NCI-H524 treated with DMSO at 0.1 percent for 48 hours (cell line): ENCODE measurements at places on chromosomes 4 and X.

GRCh38 chr4:15244354-15244753 lies 183.5 kb upstream of the C1QTNF7 start:
- DNase-seq, result no peak

DNA sequence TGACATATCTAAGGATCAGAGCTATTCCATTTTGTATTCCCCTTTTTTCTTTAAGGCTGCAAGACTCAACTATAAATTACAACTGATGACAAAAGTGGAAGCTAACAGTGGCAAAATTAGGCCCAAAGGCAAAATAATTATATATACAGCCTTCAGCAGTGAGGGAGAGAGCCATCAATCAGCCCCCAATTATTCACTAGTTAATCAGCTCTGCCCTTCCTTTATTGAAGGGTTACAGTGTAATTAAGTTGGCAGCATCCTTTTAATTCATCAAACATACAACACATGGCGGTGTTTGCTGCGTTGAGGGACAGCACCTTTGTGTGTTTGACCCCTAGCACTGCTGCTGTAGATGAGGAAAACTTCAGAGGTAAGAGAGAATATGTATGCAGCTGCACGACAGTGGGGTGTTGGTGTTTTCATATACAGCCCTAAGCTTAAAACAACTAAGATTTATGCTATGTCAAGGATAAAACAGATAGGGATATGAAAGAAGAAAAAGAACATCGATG lies 973.9 kb upstream of the POU3F4 start:
- no peak for DNase-seq

DNA sequence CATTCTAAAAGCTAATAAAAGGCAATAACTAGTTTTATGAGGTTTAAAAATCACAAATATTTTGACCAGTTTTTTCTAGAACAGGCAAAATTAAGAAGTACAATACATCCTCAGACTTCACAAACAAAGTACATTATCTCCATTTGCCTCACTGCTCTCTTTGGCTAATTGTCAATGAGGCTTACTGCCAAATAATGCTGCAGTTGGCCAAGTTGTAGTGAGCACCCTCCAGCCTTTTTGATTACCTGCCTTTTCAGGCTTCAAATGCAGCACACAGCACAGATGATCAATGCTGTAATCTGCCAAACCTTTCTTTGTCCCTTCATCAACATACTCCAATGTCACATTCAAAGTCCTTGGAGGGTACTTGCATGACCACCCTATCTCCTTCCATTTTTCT lies 605.2 kb downstream of the KLHL13 start:
- no peak for DNase-seq

DNA sequence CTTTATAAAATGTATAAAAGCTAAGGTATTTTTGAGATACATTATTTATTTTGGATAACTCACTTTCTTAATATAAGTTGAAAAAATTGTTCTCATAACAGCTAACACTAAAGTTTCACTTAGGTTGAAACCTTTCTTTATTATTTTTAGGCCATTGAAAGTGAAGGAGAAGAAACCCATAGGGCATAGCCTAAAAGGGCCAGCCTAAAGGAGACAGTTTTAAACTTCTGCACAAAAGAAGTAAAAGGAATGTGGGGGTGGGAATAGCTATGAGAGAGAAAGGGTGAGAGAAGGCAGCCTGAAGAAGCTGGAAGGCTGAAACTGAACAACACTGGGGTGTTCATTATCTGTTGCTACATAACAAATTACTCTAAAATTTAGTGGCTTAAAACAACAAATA lies 57.6 kb upstream of the RAPGEF2 start:
- no peak for DNase-seq

- no peak for DNase-seq
Measured at GRCh38 chrX:51257490-51257889, 75.1 kb upstream of the NUDT10 start.

DNA sequence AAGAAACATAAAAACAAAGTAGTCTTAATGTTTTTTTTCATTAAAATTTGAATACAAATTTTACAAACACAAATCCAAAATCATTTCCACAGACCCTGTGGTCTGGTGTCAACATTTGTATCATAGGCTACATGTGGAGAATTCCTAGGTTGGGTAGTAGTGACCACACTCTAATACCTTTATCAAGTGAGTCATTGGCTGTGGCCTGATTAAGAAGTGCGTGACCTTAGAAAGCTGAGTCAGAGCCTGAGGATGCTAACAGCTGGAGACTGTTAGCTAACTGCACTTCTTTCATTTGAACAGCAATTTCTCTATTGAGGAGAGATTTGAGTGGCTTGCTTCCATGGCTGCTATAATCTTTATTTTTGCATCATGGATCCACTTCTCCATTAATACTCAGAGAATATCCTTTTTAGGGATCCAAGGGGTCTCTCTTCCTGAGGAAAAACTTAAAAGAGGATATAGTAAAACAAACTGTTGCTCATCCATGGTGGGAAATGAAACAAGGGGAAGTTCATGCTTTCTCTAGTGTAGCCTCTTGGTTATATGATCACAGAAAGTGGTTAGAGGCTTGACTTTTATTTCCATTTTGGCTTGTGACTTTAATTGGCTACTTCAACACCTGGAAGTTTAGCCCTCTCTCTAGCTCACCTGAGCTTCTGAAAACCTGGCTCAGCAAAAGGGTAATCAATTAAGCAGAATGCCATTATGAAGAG lies 335.8 kb downstream of the PABPC4L start:
- no peak for DNase-seq

DNA sequence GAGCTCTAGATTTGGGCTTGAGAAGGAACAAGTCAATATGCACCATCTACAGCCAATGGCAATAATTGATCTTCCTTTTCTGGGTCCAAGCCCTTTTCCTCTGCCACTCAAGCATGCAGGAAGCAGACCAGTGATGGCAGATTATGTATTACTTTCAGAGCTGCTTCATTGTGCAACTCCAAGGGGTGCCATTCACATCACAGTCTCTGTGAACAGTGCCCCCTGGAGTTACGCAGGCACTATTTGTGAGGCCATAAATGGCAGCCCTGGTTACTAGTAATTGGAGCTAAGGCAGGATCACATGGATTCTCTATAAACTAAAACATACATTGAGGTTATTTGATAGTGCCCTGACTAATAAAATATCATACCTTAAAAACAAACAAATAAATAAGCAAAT lies 313.4 kb upstream of the SLC7A11 start:
- no peak for DNase-seq

DNA sequence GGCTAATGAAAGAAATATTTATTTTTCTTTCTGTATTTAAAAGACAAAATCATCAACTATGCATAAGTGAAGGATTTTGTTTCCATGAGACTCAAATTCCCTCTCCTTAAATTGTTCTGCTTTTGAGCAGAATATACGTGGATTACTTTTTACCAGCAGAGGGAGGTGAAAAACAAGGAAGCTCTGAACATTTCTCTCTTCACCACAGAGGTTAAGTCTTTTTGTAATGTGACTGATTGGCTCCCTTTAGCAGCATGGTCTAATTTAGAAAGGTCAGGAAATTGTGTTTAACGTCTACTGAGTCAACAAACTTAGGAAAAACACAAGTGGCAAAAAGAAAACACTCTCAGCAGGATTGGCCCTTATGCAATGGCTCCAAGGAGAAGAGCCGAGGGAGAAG lies 55.1 kb upstream of the F9 start:
- DNase-seq, result no peak

- no peak for DNase-seq
Measured at GRCh38 chr4:116122124-116122523, 963.3 kb downstream of the TRAM1L1 start.

GRCh38 chr4:18608908-18609533 lies 587.5 kb upstream of the LCORL start:
- no peak for DNase-seq

- no peak for DNase-seq
Measured at GRCh38 chr4:184420881-184421416, 53.4 kb downstream of the IRF2 start.

DNA sequence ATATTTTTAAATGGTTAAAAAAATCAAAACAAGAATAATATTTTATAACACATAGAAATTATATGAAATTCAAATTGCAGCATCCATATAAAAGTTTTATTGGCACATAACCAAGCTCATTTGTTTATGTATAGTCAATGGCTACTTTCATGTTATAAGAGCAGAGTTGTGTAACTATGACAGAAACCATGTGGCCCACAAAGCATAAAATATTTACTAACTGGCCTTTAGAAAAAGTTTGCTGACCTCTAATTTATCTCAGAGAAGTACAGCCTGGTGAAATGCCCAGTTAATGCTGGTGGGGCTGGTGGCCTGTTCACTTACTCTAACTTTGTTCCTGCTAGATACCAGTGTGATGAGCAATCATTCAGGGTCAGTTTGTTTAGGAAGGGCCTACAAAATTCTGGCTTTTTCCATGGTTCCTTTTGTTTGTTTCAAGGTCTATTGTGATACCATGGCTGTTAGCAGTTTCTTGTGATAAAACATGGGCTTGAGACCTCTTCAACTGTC lies 104.6 kb downstream of the PPP1R2C start:
- DNase-seq, result no peak

DNA sequence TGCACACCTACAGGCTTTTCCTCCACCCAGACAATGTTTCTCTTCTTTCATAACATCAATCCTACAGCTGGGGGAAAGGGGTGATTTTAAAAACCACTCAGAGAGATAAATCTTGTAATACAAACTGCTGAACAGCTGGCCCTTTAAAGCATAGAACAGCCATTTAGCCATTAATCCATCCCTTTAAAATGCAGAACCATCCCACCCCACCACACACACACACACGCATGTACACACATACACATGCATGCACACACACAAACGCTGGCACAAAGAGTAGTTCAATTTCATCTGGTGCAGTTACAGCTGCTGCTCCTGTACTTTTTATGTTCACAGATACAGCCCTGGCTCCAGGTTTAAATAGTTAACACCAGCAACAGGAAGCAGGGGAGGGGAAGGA lies 426.1 kb downstream of the MID1IP1 start:
- DNase-seq, result peak; percentile 92

- no peak for DNase-seq
Measured at GRCh38 chrX:84248226-84248625, 60.2 kb upstream of the RPS6KA6 start.

DNA sequence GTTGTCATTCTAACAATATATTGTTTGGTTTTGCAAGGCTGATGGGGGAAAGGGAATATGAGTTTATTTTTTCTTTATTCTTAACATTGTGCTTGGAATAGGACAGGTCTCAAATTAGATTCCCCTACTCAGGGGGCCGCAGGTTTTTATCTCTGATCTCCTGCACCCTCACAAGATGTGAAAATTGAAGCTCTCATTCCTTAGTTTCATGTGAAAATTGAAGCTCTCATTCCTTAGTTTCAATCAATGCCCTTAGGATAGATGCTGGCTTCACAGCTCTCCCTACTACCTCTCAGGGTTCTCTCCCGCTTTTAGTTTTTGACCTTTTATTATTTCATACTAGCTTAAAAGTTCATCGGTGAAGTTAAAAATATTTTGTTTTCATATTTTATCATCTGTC lies 12.0 kb downstream of the NEIL3 start:
- no peak for DNase-seq
